ENCODE measurements at places on chromosomes 5 and 9.
A peak's percentile ranks its signal among the peaks of the same experiment; 100 is the strongest.

DNA sequence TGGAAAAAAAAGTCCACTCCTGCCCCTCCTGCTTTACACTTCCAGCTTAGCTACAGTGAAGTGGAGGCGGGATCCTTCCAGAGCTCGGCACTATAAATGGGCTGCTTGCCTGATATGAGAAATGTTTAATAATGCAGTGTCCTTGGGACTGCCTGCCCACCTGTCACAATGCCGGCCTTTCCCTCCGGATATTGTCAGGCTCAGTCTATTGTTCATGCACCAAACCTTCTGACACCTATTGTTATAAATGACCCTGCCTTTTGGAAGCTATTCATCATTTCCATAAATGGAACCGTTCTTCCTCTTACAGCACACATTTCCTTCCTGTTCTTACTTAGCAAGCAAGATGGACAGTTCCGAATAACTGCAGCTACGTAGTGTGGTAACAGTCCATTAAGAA lies 146.3 kb downstream of the DMAC1 start:
- no peak for DNase-seq

DNA sequence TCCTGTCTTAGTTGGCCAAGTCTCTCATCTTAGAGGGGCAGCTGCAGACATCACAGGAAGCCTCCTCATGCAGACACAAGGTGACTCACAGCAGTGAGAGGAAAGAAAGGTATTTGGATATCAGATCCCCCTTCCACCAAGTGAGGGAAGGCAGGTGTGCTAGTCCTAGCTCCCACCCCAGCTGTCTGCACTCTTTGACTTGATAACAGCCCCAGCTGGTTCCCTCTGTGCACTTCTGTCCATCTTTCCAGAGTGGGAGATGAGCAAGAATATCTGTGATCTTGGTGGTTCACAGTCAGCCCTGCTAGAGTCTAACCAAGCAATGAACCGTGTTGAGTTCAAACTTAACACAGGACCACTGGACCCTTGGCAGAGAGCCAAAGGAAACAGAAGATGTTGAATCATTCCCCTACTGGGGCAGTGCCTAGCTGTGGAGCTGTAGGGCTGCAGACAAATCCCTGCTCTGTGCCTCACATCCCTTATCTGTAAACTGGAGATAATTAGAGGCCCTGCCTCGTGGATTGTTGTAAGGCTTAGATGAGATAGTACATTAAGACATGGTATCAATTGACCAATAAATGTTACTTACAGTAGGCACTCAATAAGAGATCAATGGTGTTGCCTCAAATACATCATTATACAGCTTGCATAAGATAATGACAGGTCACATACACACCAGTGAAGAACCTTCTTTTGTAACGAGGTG lies 39.1 kb downstream of the SH3RF2 start:
- DNase-seq = no peak

DNA sequence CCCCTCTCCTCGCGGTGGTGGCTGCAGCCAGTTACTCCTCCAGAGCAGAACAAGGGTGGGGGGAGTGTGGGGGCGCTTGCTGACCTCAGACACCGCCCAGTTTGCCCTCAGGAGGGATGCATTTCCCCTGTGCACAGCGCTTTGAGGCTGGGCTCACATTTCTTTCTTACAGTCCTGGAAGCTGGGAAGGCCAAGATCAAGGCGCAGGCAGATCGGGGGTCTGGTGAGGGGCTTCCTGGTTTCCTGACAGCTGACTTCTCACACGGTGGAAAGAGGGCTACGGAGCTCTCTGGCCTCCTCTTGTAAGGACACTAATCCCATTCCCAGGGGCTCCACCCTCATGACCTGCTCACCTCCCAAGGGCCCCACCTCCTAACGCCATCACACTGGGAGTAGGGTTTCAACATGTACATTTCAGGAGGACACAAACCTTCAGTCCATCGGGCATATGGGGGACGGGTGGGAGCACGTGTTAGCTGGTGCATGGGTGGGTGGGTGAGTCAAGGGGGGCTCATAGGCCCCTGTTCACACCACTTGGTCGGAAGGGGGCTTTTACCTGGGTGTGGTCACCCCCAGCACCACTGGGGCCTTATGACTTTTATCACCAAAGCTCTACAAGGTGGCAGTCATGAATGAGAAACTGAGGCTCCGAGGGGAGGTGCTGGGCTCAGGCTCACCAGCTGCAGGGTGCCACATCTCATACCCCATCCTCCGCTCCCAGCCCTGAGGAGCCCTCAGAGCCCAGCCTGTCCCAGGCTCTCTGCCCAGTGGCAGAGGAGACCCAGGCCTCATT lies 7.7 kb upstream of the SCGB3A1 start:
- peak; percentile 85 for DNase-seq

GRCh38 chr9:69822116-69822750 lies 1.6 kb downstream of the CFAP95 start:
- no peak for DNase-seq

DNA sequence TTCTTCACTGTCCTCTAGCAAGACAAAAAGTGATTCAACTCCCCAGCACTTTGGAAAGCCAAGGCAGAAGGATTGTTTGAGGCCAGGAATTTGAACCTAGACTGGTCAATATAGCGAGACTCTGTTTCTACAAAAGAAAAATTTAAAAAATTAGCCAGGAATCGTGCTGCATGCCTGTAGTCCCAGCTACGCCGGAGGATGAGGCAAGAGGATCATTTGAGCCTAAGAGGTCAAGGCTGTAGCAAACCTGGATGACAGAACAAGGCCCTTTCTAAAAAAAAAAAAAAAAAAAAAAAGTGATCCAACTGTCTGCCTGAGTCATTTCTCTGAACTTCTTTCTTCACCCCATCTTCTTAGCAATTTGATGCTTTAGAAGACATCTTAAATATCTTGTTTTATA lies 12.4 kb downstream of the ITGA2 start:
- no peak for DNase-seq

DNA sequence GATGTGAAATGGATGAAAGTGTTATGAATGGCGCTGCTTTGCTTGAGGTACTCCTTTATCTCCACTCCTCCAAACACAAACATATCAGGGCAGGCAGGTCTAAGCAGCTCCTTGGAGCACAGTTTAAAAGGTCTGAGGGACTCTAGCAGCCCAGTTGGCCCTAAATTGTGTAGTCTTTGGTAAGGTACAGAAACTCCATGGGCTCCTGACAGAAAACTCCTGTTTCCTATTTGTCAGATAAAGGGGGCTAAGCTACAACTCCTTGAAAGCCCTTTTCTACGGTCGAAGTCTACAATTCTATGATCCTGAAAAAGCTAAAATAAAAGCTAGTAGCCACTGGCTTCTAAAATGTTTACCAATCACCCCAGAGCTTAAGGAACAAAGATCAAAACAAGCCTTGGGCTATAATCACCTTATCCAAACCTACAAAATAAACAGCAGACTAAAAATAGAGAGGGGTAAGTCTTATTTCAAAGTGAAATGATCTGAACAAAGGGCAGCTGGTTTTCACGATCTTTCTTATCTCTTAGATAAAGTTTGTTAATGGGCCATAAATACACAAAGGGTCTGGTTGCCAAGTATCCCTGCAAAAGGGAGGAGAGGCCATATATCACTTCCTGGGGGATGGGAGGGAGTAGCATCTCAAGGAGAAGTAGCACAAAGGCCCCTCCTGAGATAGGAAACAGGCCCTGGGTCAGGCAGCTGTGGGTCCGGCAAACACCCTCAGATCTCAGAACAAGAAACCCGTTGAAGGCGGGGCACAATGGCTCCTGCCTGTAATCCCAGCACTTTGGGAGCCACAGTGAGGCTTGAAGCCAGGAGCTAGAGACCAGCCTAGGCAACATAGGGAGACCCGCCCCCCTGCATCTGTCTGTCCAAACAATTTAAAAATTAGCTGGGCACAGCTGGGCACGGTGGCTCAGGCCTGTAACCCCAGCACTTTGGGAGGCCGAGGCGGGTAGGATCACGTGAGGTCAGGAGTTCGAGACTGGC lies 28.3 kb upstream of the DENND4C start:
- no peak for DNase-seq

DNA sequence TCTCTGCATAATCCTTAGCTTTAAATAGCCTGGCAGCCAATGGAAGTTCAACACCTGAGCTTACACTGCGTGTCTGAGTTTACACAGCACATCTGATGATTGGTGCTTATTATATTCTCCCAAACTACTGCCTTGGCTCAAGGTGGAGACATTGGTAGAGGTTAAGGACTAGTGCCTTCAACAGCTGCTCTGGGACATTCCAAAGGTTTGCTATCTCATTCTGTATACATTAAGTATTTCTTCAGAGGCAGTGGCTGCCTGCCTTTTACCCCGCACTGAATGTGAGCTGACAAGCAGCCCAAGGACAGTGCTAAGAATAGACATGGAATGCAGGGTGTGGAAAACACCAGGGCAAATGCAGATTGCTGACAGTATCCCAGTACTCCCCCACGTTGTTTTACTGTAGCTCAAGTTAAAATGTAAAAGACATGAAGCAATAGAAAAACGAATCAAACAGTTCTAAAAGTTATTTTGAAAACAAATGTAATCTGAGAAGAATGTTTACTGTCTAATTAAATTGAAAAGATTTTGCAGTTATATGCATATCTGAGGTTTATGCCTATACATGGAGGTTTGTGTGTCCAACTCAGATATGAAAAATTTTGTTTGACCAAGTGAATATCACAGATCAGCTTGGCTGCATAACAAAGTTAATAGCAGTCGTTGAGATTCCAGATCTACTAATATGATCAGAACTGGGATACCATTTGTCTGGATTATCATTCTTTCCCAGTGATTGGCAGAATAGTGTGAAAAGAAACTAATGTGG lies 1.8 kb downstream of the HSPB3 start:
- no peak for DNase-seq

DNA sequence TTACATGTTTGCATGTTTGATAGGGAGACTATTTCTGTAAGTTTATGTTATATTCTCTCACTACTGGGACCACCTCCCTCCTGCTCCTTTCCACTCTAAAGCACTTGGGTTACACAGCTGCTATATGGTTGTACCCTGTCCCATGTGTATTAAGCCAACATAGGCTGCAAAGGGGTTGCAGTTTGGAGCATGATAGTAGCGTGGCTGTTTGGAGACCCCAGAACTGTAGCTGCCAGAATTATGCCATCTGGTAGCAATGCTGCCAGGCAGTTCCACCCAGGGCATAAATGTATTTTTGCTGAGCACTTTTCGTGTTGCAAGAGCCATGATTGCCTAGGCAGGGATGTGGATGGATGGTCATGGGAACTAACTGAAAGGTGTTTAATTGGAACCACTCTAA lies 81.8 kb downstream of the CNTLN start:
- no peak for DNase-seq
